ENCODE measurements at places on chromosomes 7 and 10. TPM values are rescaled to one million over a fixed set of nuclear protein-coding genes. Genes with fewer than 3 reads are reported as not detected.

- DNase-seq = no peak
These were observed 5.5 kb downstream of the NCOA4 start for GRCh38 chr10:46024948-46025347.

GRCh38 chr10:86221442-86222335 is 144.9 kb downstream of the GRID1 start:
- no peak for DNase-seq

The CCDC172 gene
- polyA plus RNA-seq = not detected

The IL6 gene
- polyA plus RNA-seq = 25.7 TPM

GRCh38 chr10:28160866-28161405 is 141.9 kb downstream of the MPP7 start:
- no peak for DNase-seq

DNA sequence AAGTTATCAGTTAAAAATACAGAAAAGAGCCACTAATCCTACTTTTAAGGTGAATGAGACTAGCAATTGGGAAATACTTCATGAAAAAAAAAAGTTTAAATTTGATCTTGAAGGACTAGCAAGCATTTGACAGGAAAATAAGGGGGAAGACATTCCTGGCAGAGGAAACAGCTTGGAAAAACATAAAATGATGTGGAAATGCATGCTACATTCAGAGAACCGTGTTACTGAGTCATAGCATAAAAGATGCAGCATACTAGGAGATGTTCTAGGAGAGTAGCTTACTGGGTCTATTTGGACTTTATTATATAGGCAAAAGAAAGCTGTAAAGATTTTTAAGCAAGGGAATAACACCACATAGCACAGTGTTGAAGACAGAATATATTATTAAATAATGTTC is 108.6 kb upstream of the COL1A2 start:
- DNase-seq = no peak

DNA sequence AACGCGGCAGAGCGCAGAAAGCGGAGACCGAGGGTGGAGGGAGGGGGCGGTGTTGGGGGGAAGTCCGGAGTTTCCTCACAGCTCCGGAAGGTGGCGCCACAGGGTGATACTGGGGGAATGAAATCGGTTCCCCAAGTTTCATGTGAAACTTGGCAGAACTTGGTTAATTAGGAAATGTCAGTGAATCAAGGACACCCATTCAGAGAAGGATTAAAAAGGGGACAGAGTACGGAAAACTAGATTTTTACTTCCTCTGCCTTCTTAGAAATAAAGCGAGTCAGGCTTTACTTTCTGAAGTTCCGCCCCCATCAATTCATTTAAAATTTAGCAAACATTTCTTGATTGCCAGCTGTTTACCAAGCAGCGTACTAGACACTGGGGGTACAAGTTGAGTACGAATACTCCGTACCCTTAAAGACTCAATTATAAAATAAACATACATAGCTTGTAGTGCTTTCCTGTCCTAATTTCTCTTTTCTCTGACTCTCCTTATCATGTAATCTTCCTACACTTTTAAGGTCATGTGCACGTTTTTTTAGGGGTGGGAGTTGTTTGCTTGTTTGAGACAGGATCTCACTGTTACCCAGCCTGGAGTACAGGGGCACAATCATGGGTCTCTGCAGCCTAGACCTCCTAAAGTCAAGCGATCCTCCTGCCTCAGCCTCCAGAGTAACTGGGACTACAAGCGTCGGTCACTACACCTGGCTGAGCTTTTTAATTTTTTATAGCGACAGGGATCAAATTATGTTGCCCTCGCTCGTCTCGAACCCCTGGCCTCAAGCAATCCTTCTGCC is 644 bp upstream of the ABI1 start:
- no peak for DNase-seq

DNA sequence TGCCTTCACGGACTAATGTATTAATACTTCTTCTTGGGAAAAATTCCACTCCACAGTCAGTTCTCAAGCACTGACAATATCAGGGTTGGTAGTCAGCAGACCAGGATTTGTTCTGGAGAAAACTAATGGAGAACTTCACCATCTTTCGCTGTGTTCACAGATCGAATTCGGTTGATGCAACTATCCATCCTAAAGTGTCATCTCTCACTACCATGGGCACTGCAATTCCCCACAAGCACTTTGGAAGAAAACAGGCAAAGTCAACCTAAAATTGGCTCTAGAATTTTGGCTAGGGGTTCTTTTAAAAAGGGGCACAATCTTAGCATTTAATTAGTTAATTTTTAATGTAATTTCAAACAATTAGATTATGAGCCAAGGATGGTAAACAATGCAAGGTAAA is 164.4 kb downstream of the HGF start:
- DNase-seq = no peak

GRCh38 chr10:60086421-60086820 is 180.1 kb upstream of the CCDC6 start:
- DNase-seq = no peak

DNA sequence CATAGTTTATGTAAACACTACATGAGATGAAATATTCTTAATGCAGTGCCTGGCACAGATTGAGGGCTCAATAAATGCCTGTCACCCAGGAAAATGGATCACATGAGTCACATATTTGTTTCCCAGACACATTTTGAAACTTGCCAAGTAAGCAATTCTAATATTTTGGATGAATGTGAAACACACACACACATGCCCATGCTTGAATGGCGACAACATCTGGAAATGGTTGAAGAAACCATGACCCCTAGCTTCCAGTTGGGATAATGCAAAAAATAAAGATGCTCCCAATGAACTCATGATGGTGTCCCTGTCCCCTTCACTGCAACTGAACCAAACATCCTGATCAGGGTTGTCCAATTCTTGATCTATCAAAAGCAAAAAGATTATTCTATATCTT is 797.3 kb downstream of the XPNPEP1 start:
- no peak for DNase-seq

The TMEM236 gene
- polyA plus RNA-seq = 0.02 TPM

GRCh38 chr10:110739811-110740271 is 95.7 kb downstream of the RBM20 start:
- DNase-seq = no peak

DNA sequence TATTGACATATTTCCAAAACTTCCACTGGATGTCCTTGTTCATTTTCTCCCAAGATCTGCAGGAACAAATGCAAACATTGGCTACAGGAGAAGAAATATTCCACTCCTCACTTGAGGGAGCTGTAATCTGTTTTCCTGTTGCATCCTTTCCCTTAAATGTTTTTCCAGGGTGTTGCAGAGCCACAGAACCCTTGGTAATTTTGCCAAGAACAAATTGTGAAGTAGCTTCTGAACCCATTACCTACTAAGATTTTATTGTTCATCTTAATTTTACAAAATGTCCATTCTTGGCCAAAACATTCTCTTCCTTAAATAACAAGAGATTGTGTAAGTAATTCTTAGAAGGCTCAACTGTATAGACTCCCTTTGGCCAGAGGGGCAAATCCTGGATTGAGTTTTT is 177.0 kb downstream of the GNAT3 start:
- DNase-seq = no peak

- no peak for DNase-seq
These were observed 20.8 kb downstream of the LAMB4 start for GRCh38 chr7:108109221-108109908.

The GRID2IP gene
- not detected for polyA plus RNA-seq

GRCh38 chr10:86299562-86299961 is 67.0 kb downstream of the GRID1 start:
- DNase-seq = no peak

- DNase-seq = no peak
These were observed 568 bp upstream of the MEOX2 start for GRCh38 chr7:15686957-15687545.

The TRUB1 gene
- 14.5 TPM for polyA plus RNA-seq

The LAMTOR4 gene
- 193 TPM for polyA plus RNA-seq

GRCh38 chr10:60384011-60384410 is 5.7 kb downstream of the ANK3 start:
- no peak for DNase-seq

GRCh38 chr7:4809091-4809591 is 33.7 kb downstream of the AP5Z1 start:
- DNase-seq = no peak

GRCh38 chr7:20510573-20510900 is 104.9 kb upstream of the ABCB5 start:
- DNase-seq = no peak

- DNase-seq = no peak
These were observed 31.0 kb downstream of the PON3 start for GRCh38 chr7:95365151-95365550.

GRCh38 chr7:97732565-97733275 is 834 bp downstream of the TAC1 start:
- DNase-seq = no peak

The CCDC7 gene
- polyA plus RNA-seq = 0.52 TPM
